ENCODE measurements at places on chromosomes 1 and 21.

- DNase-seq, result no peak
Measured at GRCh38 chr1:7043719-7044535, 258.7 kb downstream of the CAMTA1 start.

DNA sequence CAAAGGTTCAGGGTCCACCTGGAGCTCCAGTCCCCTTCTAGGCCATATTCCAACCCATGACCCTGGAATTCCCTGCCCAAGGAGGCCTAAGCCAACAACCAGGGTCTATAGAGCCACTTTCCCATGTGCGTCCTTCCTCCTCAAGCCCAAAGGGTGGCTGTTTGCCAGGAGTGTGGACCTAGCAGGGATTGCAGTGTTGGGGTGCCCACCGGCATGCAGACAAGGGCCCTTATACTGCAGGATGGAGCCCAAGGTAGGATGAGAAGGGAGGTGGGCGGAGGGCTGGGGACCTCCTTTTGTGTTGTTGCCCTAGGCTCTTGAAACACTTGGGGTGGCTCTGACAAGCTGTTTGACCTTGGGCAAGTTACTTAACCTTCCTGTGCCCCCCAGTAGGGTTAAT lies 19.7 kb upstream of the ADGRB2 start:
- DNase-seq, result no peak

DNA sequence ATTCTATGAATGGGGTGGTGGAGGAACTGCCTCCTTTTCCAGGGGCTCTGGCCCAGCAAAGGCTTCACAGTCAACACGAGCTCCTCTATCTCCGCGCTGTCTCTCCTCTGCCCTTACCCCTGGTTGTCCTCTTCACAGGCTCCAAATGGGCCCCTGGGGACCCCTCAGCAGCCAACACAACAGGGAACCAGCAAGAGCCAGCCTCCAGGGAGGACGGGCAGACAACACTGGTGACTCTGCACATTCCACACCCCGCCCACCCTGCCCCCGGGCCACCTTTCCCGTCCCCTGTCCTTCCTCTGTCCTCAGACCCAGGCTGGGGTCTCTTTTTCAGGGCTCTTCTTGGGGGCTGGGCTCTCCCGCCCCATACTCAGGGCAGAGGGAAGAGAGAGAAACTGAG lies 17.5 kb upstream of the ETV3 start:
- DNase-seq, result no peak

DNA sequence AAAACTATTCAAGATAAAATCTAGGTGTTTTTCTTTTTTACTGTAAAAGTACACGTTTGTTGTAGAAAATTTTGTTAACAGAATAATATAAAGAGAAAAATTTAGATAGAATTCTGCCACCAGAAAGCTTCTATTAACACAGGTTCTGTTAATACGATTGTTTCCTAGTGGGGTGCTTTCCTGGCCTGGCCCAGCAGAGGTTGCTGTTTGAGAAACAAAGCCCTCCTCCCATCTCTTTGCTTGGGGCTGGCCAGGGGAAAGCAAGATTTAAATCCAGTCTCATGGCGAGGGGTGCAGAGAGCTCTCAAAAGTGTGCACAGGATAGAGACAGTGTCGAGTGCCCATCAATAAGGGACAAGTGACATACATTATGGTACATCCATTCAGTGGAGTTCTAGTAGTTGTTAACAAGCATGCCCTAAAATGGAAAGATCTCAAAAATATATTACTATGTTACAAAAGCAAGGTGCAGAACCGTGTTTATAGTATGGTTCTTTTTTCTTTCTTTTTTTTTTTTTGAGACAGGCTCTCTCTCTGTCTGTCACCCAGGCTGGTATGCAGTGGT lies 14.6 kb upstream of the ACBD3 start:
- no peak for DNase-seq

- DNase-seq, result no peak
Measured at GRCh38 chr1:27655151-27655937, 16.6 kb downstream of the IFI6 start.

- no peak for DNase-seq
Measured at GRCh38 chr1:188735567-188735966, 1742.1 kb downstream of the BRINP3 start.

- DNase-seq, result no peak
Measured at GRCh38 chr1:228378873-228379460, 27.7 kb downstream of the TRIM11 start.

DNA sequence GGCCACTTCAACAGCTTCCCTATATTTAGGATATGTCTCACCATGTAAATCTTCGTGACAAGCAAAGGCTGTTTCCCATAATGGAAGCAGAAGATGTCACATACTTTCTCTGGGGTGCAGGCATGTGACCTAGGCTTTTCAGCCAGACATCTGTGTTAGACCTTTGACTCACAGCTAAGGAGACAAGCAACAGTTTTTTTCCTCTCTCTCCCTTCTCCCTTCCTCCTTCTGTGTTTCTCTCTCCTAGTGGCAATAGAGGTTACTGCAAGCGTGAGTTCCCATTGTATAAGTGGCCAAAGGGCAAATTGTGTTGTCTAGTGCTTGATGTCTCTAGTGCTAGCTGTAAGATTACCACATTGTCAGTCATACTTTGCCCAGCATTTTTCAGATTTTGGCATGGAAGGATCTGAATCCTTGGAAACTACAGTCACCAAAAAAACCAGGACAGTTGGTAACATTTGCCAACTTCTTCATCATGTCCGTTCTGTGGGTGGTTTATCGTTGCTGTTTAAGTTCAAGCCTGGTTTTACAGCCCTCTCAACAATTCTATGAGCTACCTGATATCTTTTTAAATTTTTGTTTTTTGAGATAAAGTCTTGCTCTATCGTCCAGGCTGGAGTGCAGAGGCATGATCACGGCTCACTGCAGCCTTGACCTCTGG lies 44.4 kb upstream of the RABGAP1L start:
- DNase-seq, result no peak

DNA sequence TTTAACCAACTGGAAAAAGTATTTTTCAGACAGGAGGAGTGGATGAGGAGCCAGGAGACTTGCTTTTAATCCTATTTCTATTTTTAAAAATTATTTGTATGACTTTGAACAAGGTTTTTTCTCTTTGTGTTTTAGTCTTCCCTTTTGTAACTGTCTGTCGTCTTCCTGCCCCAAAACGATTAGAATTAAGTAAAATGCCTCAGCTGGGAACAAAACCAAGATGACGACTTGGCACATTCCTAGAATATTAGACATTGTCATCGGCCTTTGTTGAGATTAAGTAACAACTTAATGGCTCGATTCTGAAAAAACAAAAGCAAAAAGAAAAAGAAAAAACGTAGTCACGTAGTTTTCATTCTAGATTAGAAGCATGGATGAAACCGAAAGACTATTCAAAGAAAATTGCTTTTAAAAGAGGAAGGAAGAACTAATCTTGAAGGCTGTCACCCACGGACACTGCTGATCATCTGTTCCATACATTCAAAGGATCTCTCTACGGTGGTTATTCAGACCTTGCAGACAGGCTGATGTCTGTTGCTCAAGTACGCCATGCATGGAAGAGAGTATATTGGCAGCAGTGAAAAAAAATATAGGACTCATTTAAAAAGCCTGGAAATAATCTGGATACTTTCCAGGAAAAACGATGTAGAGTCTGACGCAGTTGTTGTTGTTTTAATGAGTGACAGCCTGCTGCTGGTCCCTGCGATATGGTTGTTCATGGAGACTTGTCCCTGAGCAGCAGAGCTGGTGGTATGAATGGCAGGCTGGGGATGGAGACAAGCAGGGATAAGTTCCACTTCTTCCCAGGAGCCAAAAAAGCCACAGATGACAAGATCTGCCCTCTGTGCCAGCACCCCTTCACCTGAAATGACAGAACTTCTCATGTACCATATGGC lies 16.8 kb downstream of the GNG4 start:
- DNase-seq, result no peak

DNA sequence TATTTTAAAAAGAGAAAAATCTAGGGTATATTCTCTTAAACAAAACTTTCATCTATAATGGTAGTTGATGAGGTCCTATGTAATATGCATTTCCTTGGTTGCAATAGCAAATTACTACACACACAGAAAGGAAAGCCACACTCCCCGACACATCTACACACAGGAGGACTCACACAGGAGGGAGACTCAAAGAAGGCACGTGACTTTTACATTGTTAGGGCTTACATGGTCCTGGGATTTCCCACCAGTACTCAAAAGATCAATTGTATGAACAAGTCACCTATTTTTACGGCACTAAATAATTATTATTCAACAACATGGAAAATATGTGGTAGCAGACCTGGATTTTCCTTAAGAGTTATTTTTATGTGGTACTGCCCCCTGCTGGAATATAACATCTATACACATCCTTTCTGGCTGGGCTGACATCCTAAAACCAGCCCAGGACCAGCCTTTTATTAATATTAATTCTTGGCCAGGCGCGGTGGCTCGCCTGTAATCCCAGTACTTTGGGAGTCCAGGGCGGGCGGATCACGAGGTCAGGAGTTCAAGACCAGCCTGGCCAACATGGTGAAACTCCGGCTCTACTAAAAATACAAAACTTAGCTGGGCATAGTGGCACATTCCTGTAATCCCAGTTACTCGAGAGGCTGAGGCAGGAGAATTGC lies 33.9 kb upstream of the LGALS8 start:
- no peak for DNase-seq

DNA sequence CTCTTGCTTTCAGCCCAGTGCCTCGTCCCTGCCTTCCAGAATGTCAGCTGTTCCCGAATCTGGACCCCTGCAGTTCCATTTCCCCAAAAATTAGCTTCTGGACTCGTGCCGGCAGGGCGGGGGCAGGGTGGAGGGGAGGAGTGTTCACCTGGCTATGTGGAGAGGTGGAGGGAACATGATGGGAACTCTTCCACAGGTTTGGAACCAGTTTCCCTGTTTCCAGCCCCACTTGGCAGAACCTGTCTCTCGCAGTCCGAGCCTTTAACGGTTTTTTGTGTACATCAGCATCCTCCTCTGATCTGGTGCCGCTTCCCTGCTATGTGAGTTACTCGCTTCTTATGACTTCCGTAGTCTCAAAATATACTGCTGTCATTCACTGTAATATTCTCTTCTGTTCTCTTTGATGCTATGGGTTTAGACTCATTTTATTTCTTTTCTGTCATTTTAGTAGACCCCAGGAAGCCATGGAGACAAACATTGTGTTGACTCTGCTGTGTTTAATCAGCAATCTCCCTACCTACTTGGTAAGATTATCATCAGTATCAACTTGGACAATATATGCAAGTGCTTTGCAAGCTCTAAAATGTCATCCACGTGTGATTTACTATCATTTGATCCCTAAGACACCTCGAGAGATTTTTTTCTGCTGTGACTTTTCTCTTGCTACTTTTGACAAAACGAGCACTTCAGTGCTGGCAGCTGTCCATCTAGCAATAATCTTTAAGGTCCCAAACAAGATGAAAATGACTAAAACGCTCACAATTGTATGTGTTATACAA lies 33.3 kb upstream of the HNRNPU start:
- no peak for DNase-seq

DNA sequence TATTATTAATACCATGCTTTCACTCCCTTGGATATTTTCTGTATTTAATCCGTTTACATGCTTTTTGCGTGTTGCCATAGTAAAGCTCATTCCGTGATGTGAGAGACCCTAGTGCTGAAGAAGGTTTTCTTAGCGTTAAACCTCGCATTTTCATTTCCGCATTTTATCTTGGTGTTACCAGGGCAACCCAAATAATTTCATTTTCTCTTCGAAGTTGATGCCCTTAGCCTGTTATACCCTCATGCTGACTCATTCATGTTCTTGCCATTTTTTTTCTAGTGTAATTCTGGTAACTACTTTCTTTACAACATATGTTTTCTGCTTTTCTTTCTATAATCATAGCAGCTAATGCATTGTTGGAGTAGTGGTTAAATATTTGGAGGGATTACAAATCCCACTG lies 37.2 kb downstream of the LRRC8C start:
- no peak for DNase-seq

DNA sequence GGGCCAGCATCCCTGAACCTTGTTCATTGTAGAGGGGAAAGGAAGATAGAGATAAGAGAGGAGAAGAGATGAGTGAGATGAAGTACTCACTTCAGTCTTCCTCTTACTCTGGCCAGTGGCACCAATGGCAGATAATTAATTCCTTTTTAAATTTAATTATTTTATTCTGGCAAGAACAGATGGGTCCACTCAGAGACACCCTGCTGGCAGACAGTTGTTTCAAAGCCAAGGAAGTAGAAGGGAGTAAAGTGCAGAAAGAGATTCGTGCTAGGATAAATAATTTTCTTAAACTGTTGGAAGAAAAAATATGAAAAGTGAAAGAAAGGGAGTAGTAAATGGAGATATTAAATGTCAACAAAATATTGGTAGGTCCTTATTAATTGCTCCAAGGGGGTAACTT lies 7.7 kb upstream of the GJA5 start:
- no peak for DNase-seq

DNA sequence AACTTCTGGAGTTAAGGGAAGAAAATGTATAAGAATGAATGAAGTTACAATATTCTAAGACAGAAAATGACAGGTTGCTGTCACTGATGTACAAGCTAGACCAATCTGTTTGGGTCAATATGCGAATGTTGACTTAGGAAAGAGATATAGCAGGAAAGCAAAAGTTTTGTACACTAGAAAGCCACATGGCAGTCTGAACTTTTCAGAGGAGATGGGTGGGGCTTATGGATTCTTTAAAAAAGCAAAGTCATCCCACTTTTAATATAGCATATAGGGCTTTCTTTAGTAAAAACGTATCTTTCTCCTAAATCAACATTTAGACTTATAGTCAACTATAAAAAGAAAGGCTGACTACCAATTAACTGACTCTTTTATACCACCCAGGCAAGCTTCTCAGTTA lies 381.2 kb downstream of the PTPRC start:
- DNase-seq, result no peak

- no peak for DNase-seq
Measured at GRCh38 chr1:192512426-192513162, 63.0 kb upstream of the RGS1 start.

DNA sequence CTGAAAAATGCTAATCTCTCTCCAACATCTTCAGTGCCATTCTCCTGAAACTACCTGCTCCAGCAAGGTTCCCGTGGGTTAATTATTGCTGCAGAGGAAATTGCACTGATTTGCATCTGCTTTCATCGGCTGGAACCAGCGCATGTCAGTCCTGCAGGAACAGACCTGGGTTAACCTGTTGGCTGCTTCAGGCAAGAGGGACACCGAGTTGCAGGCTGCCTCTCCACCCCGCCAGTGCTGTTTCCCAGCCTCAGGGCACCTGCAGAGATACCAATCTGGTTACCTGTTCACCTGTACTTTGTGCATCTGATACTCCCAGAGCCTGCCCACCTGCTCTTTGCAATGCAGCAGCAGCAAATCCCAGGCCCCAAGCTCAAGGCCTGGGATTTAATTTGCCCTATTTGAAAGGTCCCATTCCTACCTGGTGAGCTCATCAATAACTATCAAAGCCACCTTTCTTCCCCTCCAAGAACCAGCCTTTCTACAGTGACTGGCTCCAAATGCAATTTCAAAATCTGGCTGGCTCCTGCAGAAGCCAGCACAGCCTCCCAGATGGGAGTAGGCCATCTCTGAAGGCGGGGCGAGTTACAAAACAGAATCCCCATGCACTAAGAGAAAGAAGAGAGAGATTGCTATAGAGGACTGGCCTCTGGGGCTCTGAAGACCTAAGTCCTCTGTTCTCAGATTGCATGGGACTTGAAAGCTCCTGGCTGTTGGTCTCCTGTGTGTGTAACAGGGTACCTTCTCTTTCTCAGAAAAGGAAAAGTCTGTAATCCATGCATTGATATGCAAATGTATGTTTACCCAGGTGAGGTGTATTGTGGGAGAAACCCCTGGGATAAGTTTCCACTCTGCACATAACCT lies 67.8 kb downstream of the TOMM20 start:
- DNase-seq, result no peak

All from caudate nucleus (tissue), 63 donors.